Common myeloid progenitor, CD34-positive (primary cell): ENCODE measurements at places on chromosomes 4 and X.

GRCh38 chr4:99828477-99828876 is 11.8 kb downstream of the DAPP1 start:
- DNase-seq = no peak

GRCh38 chr4:20159516-20159915 is 92.2 kb upstream of the SLIT2 start:
- DNase-seq = no peak

DNA sequence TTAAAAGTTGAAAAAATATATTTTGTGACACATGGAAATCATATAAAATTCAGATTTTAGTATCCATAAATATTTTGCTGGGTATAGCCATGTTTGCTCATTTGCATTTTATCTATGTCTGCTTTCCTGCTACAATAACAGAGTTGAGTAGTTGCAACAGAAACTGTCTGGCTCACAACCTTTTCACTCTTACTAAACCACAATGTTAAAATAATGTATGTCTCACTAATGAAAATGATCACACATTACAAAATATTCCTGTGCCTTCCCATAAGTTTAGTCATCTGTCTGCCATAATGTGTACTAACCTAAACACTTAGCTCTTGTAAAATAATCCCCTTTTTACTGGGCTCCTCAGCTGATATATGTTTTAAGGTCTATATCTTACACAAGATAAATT is 174.0 kb upstream of the PRPS2 start:
- no peak for DNase-seq

DNA sequence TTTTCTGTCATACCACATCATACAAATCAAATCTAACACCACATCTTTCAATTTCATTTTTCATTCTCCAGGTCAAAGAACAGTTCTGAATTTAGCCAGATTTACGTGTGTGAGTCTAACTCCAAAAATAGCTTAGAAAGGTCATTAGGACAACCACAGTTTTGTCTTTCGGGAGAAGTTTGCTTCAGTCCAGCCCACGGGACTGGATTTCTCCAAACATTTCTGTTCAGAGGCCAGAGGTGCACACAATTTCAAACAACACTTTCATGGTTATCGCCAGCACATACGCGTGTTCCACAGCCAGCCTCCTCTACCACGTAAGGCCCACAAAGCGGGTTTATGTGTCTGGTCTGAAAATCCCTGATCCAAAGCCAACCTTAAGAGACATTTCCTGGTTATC is 65.9 kb downstream of the VEGFC start:
- DNase-seq = no peak

DNA sequence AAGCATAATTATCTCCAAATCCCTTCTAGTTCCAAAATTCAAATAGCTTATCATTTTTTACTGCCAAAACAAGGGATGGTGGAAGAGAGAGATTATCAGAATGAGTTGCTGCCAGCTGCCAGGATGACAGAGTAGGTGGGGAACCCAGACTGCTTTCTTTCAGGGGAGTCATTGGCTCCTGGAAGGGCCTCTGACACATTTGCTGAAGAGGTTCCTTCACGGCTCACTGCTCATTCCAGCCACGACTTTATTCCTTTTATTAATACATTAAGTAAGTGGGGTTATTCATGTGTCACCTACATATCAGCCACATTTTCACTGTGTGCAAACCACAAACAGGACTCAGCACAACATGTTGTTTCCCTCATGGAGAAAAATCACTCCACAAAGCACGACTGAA is 12.7 kb upstream of the SMIM43 start:
- no peak for DNase-seq

DNA sequence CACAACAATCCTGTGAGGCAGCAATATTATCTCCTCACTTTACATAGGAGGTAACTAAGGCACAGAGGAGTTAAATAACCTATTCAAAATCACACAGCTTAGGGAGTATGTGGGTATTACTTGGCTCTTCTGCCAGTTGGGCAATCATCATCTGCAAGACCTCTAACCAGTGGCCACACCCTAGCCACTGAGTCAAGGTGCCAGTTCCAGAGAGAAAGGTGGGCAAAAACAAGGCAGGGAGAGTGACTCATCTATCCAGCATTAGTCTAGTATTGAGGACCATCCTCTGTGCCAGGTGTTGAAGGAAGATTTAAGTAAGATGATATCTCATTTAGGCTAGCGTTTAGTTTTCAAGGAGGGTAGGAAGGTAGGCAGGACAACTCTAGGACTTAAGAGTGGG is 113.9 kb upstream of the EOLA2 start:
- DNase-seq = no peak

DNA sequence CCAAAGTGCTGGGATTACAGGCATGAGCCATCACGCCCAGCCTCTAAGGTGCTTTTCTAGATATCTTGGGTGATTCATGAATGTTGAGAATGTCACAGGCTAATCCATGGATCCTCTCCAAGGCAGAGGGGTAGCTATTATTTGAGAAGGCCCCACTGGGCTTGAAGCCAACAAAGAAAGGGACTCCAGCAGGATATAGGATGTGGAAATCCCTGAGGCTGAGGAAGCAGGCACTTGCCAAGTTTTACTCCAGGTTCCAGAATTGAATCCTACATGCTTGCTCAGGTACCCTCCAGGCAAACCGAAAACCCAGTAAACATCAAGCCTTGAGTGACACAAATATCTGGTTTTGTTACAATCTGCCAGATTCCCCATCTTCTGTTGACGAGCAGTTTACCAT is 15.8 kb downstream of the NLGN3 start:
- DNase-seq = no peak

- DNase-seq = no peak
Measured at GRCh38 chrX:136497556-136498052, at the start of gene HTATSF1. TSS of gene HTATSF1 (plus strand) at chrX:136497592. CDS start at chrX:136497685, 93 bp downstream.

DNA sequence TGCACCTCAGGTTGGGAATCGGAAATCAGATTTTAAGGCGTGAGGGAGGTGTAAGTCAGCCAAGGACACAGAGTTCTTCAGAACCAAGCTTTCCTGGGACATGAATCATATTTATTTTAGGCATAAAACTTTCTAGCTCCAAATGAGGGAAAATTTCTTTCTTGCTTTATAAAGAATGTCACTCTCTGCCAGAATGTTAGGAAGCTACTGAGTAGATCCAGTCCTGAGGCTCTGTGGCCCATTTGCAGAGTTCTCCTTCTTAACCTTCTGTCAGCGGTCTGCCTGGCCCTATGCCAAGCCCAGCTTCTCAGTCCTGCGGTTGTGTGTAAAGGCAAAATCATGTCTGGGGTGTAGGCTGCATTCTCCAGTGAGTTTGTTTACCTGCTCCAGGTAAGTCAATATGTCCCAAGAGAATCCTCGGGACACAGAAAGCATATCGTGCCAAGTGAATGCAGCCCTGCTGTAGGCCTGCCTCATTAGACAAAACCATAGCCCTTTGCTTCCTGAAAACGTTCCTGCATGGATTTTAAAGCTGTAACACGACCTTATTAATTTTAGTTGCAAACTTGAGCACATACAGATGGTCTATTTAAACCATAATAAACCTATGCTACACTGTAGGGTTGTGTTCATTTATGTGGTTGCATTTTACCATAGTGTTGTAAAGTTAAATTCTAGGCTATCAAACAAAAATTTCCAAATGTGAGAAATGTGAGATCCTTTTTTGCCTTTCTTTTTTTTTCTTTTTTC is 29.2 kb upstream of the CCNI start:
- peak; percentile 70 for DNase-seq

GRCh38 chr4:149441338-149441737 is 374.3 kb downstream of the IQCM start:
- no peak for DNase-seq

DNA sequence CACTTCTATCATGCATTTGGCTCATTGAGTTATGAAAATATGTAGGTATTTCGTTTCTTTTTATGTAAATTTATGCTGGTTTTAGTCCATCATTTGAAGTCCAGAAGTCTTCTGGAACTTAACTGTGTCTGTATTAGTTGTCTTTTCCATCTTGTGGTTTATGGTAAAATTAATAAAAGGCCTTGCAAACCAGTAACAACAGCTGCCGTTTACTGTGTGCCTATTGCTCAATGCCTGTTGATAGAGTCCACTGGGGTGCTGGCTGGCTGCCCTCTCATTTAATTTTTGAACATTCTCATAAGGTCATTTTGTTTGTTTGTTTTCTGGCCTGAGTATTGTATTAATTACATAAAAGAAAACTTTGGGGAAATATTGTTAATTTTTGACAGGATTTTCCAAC is 98.0 kb downstream of the NAA11 start:
- DNase-seq = no peak

DNA sequence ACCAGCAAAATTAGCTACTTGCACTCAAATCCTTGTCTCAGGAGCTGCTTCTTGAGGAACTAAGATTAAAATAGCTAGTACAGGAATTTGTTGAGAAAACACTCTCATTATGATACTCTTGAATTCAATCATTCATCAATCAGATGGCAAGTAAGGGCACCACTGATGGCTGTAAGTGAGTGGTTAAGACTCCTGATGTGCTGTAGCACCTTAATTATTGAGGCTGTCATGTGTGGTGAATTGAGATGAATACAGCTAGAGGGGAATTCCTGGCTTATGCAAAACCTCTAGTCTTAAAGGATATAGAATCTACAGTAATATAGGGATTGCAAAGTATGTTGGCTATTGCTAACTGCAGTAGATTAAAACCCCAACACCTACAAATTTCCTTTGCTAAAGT is 509.1 kb downstream of the IQCM start:
- DNase-seq = no peak

GRCh38 chrX:16983051-16983450 is 36.6 kb downstream of the REPS2 start:
- no peak for DNase-seq

- no peak for DNase-seq
Measured at GRCh38 chr4:13601048-13601447, 26.5 kb downstream of the BOD1L1 start.

DNA sequence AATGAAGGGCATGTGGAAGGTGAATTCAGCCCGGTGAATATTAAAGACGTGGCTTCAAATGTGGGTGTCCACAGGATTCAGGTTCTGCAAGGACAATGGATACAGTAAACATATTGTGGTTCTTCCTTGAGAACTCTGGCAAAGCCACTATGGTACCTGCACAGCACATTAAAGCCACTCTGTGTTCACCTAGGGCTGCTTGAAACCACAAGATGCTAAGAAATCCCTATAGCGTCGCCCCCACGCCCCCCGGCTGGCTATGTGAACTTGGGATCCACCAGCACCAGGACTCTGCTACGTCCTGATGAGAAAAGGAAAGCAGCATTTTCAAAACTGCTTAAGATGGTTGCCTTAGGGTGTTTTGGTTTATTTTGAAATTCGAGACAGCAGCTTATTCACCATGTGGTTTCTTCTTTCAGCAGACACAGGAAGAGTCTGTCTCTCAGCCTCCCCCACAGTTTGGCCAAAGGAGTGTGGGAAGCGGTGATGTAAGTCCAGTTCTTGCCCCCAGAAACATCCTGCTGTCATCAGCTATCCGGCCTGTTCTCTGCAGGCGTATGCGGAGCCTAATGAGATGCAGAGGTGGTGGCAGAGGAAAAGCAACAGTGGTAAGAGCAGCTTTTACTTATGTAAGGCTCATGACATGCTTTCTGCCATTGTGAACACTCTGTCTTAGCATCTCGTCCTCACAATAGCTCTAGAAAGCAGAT is 111.5 kb downstream of the AFAP1 start:
- peak; percentile 76 for DNase-seq

GRCh38 chr4:112557676-112558411 is 41.9 kb upstream of the NEUROG2 start:
- no peak for DNase-seq

DNA sequence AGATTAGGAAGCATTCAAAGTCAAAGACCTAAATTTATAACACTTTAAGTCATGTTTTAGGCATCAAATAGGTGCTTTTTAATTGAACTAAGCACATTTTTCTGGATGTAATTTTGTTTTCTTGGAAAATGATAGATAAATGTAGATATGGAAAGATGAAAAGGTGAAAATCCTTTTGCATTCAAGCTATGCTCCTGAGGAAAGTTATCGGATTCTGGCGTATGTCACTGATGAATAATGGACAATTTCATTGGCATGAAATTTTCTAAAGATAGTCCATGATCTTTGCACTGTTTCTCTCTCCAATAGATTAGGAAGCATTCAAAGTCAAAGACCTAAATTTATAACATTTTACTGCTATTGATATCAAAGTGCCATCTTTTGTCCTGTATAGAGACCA is 444.2 kb upstream of the PABPC4L start:
- no peak for DNase-seq

DNA sequence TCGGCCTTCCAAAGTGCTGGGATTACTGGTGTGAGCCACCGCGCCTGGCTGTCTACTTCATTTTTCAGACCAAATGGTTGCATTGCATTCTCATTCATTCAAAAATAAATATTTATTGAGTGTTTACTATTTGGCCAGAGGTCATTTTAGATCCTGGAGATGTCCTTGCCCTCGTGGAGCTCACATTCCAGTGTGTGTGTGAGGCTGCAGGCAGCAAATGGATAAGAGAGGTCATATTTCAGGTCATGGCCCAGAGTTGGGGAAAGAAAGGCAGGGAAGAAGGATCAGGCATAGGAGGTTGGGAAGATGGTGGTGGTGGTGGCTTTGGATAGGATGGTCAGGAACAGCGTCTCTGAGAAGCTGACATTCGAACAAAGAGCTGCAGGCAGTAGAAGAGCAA is 119.1 kb downstream of the CEP135 start:
- no peak for DNase-seq

- no peak for DNase-seq
Measured at GRCh38 chr4:151114986-151115385, 15.6 kb downstream of the RPS3A start.

DNA sequence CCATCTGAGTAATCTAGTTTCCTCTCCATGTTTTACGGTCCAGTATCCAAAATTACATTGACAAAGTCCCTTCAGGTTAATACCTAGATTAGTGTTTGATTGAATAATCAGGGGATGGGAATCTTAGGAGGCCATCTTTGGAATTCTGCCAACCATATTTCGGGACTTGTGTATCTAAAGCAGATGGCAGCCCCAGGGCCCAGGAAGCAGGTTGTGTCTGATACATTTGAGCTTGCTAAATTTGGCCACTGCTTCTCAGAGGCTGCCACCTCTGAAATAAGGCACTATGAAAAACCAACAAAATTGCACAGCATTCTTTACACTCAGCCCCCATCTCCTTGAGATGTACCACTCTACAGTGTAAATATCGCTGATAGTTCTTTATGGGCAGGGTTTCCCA is 102.1 kb downstream of the ASB9 start:
- DNase-seq = no peak

GRCh38 chrX:47181301-47181700 is 12.3 kb upstream of the UBA1 start:
- no peak for DNase-seq

- peak; percentile 68 for DNase-seq
Measured at GRCh38 chr4:89765966-89766365, 71.0 kb downstream of the SNCA start.

DNA sequence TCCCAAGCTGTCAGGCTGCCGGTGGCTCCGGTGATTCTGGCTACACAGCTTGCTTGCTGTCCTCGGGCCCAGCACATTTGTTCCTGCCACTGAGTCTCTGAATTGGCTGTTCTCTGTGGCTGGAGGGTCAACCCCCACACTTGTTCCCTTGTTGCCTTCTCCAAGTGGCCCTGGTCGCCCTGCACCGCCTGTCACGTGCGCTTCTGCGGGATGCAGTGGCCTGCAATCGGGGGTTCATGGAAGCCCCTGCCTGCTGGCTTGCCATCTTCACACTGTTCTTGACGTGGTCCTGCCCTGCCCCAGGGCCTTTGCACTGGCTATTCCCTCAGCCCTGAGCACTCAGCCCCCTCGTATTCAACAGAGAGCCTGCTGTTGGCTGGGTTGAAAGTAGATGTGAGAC is 8.1 kb downstream of the CLCN4 start:
- DNase-seq = no peak

- DNase-seq = no peak
Measured at GRCh38 chr4:1213336-1213995, 35.5 kb downstream of the CTBP1 start.
